ENCODE measurements at places on chromosomes 1 and 21. TPM values are rescaled to one million over a fixed set of nuclear protein-coding genes. Genes with fewer than 3 reads are reported as not detected.

DNA sequence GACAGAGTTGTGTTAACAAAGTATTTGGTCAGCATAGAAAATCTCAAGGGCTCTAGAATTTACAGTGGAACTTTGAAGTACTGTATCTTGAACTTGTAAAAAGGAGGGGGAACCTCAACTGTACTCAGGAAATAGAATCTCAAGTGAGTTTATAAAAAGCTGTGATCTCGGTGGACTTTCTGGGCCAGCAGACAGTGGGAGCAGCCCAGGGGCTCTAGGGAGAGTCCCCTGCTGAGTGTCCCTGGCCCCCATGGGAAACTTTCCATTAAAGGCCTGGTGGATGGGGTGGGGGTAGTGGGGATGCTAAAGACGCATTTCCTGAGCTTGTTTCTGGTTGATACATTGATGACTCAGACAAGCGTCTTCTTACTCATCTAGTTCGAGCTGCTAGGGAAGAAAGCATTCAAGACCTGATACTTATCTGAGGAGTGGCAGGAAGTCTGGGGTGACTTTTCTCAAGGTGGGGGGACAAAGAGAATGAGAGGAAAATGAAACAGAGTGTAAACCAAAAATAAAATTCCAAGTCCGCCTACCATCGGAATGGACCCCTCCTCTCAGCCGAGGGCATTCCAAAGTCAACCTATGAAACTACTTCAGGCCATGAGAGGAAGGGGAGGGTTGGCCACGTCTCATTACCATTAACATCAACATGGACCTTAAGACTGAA lies 65.5 kb downstream of the NID1 start:
- no peak for DNase-seq

- DNase-seq: no peak
These were observed 39.9 kb upstream of the CSF3R start for GRCh38 chr1:36522461-36523229.

DNA sequence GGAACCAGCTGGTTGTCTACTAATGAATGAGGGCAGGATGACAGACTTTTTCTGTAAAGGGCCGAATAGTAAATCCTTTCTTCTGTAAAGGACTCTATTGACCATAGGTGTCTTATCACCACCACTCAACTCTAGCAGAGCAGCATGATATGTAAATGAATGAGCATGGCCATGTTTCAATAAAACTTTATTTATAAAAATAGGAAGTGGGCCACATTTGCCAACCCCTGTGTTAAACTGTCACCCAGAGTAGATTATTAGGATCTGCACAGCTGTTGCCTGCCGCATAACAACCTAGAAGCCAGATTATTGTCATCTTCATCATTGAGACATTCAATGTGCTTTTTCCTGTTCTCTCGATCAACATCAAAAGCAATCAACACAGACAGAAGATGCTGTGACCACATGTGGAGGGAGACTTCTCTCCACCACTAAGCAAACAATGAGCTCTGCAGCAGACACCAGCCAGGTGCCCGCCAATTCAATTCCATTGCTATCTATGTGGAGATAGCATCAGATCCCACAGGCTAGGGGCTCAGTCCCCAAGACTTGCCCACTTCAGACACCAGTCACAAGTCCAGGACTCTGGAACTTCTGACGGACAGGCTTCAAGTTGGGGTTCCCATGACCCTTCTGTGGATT lies 6.8 kb upstream of the EFHD2 start:
- DNase-seq: no peak

DNA sequence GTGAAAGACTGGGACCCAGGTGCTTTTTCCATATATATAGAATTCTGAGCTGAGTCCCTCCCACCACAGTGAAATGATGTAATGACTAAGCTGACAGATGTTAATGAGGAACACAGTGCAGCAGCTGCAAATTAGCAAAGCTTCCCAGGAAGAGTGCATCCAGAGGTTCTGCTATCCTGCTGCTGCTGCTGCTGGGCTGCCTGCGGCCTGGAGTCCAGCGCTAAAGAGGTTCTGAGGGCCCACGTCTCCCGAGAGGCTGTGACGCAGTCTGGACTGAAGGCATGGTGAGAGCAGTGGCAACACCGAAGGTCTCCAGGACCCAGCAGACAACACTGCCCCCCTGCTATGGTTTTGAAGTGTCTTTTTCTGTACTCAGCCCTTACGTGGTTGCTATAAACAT lies 63.9 kb downstream of the URB2 start:
- DNase-seq: no peak

DNA sequence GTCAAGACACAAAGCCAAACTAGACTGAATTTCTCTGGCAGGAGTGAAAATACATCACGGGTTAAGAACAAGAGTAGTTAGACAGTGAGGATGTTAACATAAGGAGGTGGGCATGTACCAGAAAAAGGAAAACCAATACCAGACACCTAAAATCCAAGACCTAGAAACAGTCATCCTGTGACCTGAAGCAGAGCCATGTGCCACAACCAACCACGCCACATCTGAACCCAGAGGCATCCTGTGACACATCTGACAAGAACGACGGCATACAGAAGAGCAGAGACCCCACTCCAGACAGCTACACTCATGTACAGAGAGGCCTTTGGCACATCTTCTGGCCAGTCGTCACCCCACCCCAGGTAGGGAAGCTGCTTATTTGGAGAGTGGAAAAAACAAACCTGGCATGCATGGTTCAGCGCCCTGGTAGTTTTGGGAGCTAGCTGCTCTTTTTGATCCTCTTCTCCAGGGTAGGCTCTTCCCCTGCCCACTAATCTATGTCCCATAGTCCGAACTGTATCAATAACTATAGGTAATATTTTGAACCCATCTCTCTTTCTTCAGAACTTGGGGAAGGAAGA lies 72.1 kb downstream of the SLC45A1 start:
- DNase-seq: no peak

- peak; percentile 57 for DNase-seq
These were observed 25.6 kb downstream of the SLC26A9 start for GRCh38 chr1:205917466-205918238.

GRCh38 chr1:27001570-27002360 lies 8.3 kb downstream of the TRNP1 start:
- no peak for DNase-seq

- no peak for DNase-seq
These were observed 4.5 kb upstream of the CSRP1 start for GRCh38 chr1:201511396-201511940.

DNA sequence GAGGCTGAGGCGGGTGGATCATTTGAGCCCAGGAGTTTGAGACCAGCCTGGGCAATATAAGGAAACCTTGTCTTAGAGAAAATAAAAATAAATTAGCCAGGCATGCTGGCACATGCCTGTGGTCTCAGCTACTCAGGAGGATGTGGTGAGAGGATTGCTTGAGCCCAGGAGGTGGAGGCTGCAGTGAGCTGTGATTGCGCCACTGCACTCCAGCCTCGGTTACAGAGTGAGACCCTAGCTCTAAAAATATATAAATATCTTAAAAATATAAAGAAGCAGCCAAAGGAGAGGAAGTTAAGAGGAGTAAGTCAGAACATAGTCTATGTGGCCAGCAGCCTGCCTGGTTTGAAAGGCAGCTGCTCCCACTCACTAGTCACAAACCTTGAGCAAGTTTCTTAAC lies 4.5 kb upstream of the IL10RB start:
- no peak for DNase-seq

- DNase-seq: no peak
These were observed 826 bp downstream of the TRIM17 start for GRCh38 chr1:228415853-228416216.

GRCh38 chr1:164619006-164619784 lies 60.2 kb downstream of the PBX1 start:
- no peak for DNase-seq

DNA sequence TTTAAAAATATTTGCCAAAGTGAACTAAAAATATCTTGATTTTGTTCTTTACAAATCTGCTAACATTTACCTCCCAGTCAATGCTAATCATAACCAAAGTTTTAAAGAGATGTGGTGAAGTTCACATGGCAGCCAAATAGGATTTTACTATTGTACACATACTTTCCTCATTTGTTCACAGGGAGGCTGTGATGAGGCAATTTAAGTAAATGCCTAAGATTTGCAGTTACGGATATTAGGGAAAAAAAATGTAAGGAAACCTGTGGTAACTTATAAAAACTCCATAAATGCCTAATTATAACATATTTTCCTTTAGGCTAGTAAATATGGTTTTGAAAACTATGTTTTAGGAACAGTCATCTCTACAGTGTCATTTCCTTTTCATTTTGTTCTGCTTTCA lies 32.4 kb downstream of the RGS5 start:
- no peak for DNase-seq

- DNase-seq: peak; percentile 51
These were observed 42.3 kb upstream of the SYT14 start for GRCh38 chr1:209895709-209896108.

GRCh38 chr1:109981004-109981335 lies 3.6 kb upstream of the AHCYL1 start:
- DNase-seq: no peak

Gene PPCS
- total RNA-seq: 111 TPM

Gene NR5A2
- total RNA-seq: not detected

Gene ALX3
- not detected for total RNA-seq

Gene SOD1
- total RNA-seq: 305 TPM

Gene CMPK1
- total RNA-seq: 90.5 TPM

Gene OLIG2
- total RNA-seq: not detected

Gene RPE65
- not detected for total RNA-seq
